ENCODE measurements at places on chromosomes 3 and 15.

GRCh38 chr15:64865998-64866520 lies 24.3 kb downstream of the PLEKHO2 start:
- no peak for DNase-seq

DNA sequence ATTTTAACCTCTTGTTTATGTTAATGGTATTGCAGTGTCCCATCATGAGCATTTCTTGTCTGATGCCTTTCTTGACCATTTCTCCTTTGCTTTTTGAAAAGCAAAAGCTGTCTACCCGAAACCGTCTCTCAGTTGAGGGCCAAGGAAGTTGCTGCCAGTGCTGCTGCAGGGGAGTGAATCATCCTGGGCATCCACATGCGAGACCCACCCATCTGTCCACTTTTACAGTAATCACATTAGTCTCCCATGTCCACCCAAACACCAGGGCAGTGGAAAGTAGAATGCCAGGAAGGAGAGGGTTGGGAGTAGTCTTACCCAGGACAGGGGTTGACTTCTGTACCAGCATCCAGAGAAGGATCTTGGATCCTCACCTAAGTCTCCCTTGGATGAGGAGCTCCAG lies 48.6 kb upstream of the TEX264 start:
- no peak for DNase-seq

- no peak for DNase-seq
These were observed 58.7 kb upstream of the TBC1D5 start for GRCh38 chr3:17801131-17801530.

- no peak for DNase-seq
These were observed 304.7 kb downstream of the SUCLG2 start for GRCh38 chr3:67349551-67350174.

DNA sequence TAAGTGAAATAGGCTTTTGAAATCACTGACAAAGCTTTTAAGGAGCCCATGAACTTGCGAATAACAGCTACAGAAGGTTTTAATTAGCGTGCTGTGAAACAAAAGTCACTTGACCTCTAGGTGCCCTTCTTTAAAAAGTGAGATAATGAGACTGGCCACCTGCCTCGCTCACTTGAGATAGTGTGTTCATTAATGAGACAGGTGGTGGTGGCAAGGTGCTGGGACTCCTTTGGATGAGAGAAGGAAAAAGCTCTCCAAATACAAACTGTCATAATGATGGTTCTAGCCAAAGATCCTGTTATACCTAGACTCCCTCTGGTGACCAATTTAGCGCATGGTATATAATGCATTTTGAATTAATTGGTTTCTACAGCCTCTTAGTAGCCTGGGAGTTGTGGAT lies 22.7 kb upstream of the IREB2 start:
- no peak for DNase-seq

DNA sequence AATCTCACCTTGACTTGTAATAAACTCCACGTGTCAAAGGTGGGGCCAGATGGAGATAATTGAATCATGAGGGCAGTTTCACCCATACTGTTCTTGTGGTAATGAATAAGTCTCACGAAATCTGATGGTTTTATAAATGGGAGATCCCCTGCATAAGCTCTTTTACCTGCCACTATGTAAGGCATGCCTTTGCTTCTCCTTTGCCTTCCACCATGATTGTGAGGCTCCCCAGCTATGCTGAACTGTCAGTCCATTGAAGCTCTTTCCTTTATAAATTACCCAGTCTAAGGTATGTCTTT lies 45.5 kb downstream of the SUCNR1 start:
- DNase-seq: no peak

- DNase-seq: no peak
These were observed 2.5 kb upstream of the FANCD2 start for GRCh38 chr3:10023587-10024310.

GRCh38 chr3:161100994-161101393 lies 4.2 kb downstream of the B3GALNT1 start:
- DNase-seq: no peak

DNA sequence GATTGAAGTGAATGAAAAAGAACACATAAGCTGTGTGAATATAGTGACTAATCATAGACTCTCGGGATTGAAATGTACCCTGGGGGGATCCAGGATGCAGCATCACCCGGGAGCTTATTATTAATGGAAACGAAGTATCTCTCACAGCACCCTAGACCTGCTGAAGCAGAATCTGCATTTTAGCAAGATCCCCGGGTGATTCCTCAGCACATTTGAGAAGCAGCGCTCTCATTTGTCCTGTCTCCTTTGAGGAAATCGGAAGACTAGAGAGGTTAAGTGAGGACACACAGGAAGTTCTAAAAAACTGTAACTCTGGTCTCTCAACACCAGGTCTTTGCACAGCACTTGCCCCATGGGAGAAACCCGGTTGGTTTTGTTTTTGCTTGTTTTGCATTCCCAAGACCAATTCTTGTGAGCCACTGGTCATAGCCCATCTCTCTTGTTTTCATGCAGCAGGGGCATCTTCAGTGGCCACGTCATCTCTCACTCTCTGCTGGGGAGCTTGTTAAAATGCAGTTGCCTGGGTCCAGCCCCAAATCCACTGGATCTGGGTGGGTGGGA lies 30.2 kb downstream of the ZNF710 start:
- DNase-seq: no peak

DNA sequence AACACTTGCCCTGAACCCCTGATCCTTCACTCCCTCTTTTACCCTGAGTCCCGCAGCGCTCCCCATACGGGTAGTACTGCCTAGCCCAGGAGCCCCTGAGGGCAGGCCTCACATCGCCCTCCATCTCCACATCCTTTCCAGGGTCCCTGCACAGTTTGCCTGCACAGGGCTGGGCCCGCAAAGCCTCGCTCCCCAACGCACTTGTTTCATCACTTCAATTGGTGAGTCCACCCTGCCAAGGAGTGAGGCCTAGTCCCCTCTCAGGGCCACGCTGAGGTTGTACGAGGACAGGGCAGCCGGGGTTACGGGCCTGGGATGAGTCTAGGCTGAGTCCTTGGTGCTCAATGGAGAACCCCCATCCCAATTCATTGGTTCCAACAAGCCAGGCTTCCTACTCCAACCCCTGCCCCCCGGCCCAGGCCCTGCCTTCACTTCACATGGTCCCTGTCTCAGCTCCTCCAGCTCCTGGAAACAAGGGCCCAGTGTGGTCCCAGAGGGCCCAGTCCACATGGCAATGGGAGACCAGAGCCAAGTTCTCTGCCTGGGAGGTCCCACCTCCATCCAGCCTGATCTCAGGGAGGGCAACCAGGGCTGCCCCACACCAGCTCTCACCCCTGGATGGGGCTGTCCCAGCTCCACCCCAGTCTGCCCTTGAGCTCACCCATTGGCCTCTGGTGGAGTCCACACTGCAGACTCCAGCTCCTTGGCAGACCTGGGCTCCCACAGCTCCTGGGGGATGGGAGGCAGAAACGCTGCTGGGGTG lies 12.4 kb upstream of the CLK3 start:
- no peak for DNase-seq

- DNase-seq: no peak
These were observed 43.7 kb downstream of the MAGI1 start for GRCh38 chr3:65995030-65995429.

- no peak for DNase-seq
These were observed 1.1 kb upstream of the LPP start for GRCh38 chr3:188152660-188153436.

GRCh38 chr15:32843219-32843815 lies 125.5 kb downstream of the GREM1 start:
- no peak for DNase-seq

- no peak for DNase-seq
These were observed 260.1 kb downstream of the UACA start for GRCh38 chr15:70503073-70503745.

GRCh38 chr15:66188464-66188863 lies 65.1 kb downstream of the MEGF11 start:
- DNase-seq: no peak

DNA sequence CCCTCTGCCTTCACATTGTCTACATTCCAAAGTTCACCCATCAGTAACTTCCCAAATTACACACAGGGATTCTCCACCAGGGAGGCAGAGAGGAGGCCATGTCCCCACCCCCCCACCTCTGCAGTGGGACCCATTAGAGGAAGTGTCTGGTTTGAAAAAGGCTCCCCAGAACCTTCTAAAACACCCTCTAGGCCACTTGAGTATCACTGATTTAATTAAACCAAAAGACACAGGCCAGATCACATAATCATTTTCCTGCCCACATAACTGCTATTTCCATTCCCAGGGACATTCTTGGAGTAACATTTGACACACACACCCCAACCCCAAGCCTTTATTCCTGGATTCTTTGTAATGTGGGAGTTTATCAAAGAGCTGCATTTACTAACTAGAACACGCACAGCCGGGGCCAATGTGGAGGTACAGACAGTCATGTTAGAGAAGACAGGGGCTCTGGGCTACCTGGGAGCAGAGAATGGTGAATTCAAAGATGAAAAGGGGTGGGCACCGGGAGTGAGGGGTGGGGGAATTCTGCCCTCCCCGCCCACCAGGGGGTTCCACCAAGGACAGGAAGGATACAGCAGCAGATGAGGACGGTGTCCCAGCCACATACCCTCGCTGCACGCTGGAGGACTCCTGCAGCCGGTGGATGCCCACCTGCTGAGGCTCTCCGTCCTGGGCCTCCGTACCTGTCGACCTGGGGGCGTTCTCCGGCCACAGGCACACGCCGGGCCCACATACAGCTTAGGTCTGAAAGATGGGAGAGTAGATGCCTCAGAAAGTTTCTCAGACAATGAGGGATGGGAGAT lies 201.4 kb upstream of the CTNNB1 start:
- DNase-seq: no peak

GRCh38 chr3:127670229-127670559 lies 2.6 kb upstream of the ABTB1 start:
- DNase-seq: no peak

DNA sequence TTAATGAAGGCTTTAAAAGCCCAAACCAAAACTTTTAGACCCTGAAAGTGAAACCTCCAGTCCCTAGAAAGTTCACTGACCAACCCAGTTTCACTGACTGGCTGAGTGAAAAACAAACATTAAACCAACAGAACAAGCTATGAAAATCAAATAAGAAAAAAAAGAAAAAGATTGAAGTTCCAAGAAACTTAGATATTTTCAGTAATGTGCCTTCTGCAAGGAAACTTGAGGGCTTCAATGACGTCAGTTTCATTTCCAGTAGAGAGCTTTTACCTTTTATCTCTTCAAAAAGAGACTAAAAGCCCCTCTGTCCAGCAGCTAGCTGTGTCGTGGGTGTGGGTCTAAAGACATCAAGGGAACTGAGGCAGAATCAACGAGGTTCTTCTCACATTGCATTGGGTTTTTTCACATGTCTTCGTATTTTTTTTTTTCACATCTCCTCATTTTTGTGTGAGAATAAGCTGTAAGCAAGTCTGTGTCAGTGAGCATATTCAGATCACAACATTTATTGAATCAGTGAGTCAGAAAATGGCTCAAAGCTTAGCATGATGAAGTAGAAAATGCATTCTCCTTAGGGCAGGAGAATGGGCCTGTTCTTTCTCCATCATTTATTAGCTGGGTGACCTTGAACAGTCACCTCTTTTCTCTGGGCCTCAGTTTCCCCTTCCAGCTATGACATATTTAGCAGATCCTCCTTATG lies 54.8 kb upstream of the BCL6 start:
- no peak for DNase-seq

- DNase-seq: peak; percentile 68
These were observed at the start of gene RARB for GRCh38 chr3:25427942-25428788. Gene RARB (plus strand): TSS chr3:25428263. CDS start chr3:25428732, 469 bp downstream.

- DNase-seq: no peak
These were observed 193.1 kb downstream of the OTOL1 start for GRCh38 chr3:161689584-161690298.

DNA sequence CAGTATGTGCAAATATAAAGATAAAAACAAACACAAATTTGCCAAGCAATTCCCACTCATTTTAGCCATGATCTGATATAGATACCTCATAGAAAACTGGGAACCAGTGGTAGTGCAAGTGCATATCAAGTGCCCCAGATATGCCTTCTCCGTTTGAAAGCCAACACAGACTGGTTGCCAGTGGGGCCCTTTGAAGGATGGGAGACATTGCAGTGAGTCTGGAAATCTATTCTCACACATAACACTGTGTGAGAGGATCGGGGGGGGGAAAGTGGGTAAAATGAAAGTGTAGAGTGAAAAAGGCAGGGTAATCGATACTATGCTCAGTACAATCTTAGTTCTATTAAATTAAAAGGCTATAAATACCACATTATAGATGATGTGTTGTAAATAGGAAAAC lies 83.0 kb downstream of the CBLB start:
- DNase-seq: peak; percentile 26

- no peak for DNase-seq
These were observed 3.0 kb downstream of the HDC start for GRCh38 chr15:50262533-50262932.

- no peak for DNase-seq
These were observed 116.7 kb upstream of the ETV5 start for GRCh38 chr3:186225603-186226002.

GRCh38 chr3:39141171-39141995 lies 12.0 kb downstream of the CSRNP1 start:
- no peak for DNase-seq

DNA sequence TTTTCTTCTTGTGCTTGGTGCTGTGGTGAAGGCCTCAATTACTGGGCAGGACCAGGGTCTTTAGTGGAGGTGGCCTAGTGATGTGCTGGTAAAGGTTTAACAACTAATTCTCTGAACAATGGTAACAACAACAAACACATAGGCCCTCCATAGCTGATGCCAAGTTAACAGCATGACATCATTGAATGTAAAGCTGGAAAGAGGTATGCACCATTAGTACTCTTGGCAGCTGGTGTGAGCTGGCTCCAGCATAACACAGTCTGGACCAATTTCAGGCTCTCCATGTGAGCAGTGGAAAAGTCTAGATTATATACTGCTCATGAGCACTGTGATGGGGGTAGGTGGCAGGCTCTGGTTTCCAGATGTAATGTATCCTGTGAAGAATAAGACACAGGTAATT lies 61.8 kb downstream of the SLC7A14 start:
- no peak for DNase-seq

GRCh38 chr3:120147072-120147871 lies 53.0 kb upstream of the GSK3B start:
- no peak for DNase-seq

All from left ventricle myocardium inferior (tissue), 1 donor.